Activated CD8-positive, alpha-beta memory T cell treated with anti-CD3 and anti-CD28 coated beads for 1 hour (primary cell): ENCODE measurements at places on chromosomes 5 and 9.

DNA sequence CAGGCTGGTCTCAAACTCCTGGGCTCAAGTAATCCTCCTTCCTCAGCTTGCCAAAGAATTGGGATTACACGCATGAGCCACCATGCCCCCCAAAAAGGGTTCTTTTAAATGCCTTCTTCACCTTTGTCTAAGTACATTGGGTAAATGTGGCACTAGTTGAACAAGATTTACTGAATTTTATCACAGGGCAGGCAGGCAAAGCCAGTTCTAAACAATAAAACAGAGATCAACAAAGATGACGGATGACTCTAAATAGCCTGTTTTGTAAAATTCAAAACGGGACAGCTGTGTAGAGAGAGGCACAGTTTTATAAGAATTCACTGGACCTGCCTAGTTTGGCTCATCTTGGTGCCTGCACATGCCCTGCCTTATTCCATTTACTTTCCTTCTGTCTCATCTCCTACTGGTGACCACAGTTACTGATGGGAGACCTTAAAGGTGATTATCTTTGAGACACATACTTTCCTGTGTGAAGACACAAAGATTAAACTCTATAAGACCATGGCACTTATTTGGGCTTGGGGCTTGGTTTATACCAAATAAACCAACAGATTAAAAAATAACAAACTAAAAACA lies 149.6 kb upstream of the DMRT1 start:
- DNase-seq, result no peak

- DNase-seq, result no peak
These were observed 42.6 kb upstream of the NAA35 start for GRCh38 chr9:85898332-85898731.

DNA sequence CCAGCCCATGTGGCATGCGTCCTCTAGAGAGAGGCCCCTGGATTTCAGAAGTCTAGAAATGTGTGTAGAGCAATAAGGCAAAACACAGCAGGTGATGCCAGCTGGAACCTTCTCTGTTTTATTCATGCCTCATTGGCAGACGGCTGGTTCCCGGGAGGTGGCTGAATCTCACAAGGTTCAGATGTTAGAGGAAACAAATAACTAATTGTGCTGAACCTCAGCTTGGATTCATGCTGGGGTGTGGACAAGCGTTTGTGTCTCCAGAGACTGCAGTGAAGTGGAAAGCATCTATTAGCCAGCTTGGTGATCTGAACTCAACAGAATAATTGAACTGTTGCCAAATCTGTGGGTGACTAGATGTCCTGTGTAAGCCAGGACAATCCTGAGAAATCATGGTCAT lies 131.1 kb upstream of the NR4A3 start:
- DNase-seq, result no peak

DNA sequence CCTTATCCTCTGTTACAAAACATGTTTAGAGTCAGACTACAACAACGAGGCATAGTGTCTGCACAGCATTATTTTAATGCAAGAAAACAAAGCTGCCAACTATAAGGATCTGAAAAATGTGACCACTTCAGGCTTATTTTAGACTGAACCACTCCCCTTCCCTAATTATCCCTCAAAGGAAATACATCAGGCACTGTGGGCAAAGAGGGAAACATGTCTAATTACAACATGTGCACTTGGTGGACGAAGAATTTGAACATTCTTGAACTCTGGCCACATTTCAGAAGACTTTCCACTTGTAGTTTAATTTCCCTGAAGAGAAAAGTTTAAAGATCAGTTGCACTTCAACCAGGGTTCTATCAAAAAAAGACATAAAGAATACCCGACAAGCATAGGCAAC lies 3.8 kb downstream of the MTMR12 start:
- no peak for DNase-seq

- DNase-seq, result no peak
These were observed 423.7 kb downstream of the ZSWIM6 start for GRCh38 chr5:61755726-61756222.

GRCh38 chr5:102153003-102153759 lies 142.9 kb downstream of the SLCO4C1 start:
- DNase-seq, result no peak

- no peak for DNase-seq
These were observed 9.7 kb upstream of the PRKACG start for GRCh38 chr9:69023650-69024049.

DNA sequence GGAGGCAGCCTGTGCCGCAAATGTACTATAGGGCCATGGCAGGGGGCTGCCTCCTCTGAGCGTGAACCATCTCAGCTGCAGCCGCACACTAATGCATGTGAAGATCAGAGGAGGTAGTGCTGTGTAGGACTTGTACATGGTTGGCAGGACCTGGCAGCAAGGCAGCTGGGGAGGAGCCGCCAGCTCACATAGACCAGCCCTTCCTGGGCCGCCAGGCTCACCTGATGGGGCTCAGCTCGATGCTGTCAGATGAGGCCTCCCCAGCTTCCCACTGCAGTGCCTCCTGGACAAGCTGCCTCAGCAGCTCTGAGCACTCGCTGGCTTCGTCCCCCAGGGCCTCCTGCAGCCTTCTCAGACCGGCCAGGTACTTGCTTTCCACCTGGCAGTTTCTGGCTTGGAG lies 18.0 kb upstream of the CORO2A start:
- DNase-seq, result no peak

DNA sequence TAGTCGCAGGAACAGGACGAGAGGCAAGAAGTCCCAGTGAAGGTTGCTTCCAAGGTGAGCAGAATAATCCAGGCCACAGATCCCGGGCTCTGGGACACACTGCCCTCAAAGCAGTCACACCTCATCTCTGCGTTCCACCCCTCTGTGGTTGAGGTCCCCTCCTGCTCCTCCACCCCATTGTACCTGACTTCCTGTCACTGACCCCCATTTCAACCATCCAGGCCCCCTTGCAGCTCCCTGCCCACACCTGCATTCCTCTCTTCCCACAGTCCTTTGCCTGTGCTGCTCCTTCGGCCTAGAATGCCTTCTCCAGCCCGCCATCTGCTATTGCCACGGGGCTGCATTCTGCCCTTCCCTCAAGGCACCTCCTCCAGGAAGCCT lies 73.5 kb downstream of the PAX5 start:
- DNase-seq, result no peak

GRCh38 chr9:76717613-76718012 lies 46.6 kb upstream of the PCA3 start:
- DNase-seq, result no peak

- no peak for DNase-seq
These were observed 10.0 kb downstream of the HBEGF start for GRCh38 chr5:140336388-140336787.

- DNase-seq, result no peak
These were observed 97.8 kb downstream of the INVS start for GRCh38 chr9:100196828-100197227.

GRCh38 chr5:127801751-127802476 lies 98.7 kb downstream of the CCDC192 start:
- no peak for DNase-seq

- DNase-seq, result no peak
These were observed 130.5 kb downstream of the FBXL17 start for GRCh38 chr5:108251350-108251749.
